Suprapubic skin (tissue), 4 donors: ENCODE measurements at places on chromosomes 1 and 21. TPM values are rescaled to one million over a fixed set of nuclear protein-coding genes. Genes with fewer than 3 reads are reported as not detected.

The ZNF496 gene
- total RNA-seq: 22.8 TPM

The CYB561D1 gene
- total RNA-seq: 22.3 TPM

GRCh38 chr1:206939131-206939530 lies 7.1 kb downstream of the PIGR start:
- DNase-seq: no peak

DNA sequence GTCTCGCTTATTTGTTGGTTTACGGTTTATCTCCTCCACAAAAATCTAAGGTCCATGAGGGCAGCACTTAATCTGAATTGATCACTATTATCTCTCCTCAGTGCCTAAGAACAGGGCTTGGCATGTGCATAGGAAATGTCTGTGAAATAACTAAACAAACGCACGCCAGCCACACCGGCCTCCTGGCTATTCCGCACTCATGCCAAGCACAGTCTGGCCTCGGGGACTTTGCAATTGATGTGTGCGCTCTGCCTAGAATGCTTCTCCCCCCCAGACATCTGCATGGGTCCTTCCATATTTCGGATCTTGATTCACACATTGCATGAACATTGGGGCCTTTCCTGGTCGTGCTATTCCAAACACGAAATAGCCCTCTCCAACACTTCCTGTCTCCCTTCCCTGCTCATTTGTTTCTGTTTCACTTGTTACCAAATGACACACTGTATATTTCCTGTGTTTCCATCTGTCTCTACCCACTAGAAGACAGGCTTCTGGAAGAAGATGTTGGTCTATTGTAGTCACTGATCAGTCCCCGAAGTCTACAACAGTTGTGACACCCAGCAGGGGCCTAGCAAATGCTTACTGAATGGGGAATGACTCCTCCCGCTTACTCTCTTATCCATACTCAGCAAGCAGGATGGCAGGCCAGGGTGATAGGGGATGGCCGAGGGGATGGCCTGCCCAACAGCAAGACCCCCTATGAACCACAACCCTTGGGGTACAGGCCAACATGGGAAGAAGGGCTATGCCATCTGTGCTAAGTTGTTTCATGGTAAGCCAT lies 93.9 kb downstream of the GLIS1 start:
- DNase-seq: peak; percentile 55

- DNase-seq: no peak
Measured at GRCh38 chr1:64484651-64485050, 14.7 kb downstream of the CACHD1 start.
